ENCODE measurements at places on chromosomes 6 and 20. TPM values are rescaled to one million over a fixed set of nuclear protein-coding genes. Genes with fewer than 3 reads are reported as not detected.

RIMS1 gene
- total RNA-seq, result not detected

DNA sequence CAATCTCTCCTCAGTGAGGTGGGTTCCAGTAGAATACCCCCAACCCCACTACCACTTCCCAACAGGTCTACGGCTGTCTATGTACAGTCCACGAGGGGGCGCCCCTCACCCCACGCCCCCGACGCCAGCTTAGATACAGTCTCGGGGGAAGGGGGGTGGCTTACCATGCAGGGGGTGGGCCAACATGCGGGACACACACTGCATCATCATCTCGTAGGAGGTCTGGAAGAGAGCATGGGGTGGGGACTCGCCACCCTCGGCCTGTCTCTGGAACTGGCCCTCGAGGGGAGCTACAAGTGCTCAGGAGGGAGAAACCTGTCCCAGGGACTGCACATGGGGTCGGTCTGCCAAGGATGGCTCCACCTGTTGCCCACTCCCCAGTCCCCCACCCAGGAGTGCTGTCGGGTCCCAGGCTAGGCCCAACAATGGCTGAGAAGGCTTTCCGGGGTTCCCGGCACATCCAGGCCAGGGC, 8.5 kb downstream of the MTCH1 start:
- no peak for DNase-seq

CTAGE9 gene
- total RNA-seq, result not detected

SNPH gene
- total RNA-seq, result 43.0 TPM

FAM209B gene
- 3.9 TPM for total RNA-seq

DNA sequence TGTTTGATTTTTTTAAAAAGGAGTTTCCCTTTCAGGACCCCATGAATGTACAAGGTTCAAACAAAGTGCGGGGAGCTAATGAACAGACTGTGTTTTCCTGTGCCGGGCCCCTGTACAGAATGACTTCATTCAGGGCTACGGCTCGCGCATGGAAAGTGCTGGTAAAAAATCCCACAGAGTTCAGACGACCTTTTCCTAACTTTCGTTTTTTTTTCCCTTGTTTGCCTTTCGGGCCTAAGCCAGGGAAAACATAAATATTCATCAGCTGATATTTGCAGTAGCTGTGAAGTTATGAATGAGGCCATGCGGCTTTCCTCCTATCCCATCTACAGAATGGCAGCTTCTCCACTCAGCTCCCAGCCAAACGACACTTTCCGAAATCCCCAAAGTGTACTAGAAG, 74.0 kb downstream of the HAO1 start:
- DNase-seq, result no peak

PSORS1C2 gene
- total RNA-seq, result not detected

GRCh38 chr6:28215425-28215824, 9.7 kb upstream of the ZSCAN9 start:
- DNase-seq, result no peak
